ENCODE measurements at places on chromosomes 3 and 15.

DNA sequence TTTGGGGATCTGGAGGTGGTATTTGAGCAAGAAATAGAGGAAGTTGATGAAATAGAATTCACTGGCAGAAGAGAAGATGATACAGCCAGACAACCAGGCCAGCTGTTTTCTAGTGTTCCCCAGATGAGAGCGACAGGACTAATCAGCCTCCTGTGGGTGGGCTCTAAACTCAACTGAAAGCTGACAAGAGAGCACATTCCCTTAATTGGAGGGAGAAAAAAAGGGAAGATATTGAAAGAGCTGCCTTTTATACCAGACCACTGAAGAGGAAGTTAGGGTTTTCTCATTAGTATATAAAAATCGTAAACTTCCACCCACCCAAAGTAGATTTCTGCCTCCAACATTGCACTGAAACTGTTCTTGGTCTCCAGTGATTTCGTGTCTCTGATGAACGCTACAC lies 6.5 kb upstream of the TM4SF19 start:
- DNase-seq, result no peak

DNA sequence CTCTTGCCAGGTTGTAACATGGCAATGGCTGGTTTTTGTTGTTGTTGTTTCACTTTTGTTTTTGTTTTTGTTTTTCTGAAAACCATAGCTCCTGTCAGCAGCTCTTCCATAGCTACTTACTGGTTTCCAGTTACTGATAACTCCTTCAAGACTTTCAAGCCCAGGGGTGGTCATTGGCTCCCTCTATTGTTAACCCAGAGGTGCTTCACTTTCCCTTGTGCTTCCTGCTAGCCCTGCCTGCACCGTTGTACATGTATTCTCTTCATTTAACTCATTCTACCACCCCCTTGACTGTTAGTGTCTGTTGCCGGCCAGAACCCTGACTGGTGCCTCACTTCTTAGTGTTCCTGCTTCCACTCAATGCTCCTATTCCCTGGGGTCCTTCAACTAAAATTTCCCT lies 4.2 kb upstream of the TRAT1 start:
- peak; percentile 1 for DNase-seq

DNA sequence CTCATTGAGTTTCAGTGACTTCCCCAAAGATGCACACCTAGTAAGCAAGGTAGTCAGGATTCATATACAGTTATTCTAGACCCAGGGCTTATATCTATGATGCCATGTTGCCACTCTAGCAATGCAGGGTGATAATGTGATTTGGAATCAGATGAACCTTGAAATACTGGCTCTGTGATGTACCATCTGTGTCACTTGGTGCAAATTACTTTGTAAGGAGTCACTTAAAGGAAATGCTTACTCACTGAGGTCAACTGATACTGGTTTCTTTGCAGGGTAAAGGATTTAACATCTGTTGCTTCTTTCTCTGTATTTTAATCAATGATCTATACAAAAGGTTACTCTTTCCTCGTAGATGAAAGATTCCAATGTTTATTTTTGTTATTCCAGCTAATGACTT lies 10.8 kb downstream of the ASB14 start:
- DNase-seq, result no peak

DNA sequence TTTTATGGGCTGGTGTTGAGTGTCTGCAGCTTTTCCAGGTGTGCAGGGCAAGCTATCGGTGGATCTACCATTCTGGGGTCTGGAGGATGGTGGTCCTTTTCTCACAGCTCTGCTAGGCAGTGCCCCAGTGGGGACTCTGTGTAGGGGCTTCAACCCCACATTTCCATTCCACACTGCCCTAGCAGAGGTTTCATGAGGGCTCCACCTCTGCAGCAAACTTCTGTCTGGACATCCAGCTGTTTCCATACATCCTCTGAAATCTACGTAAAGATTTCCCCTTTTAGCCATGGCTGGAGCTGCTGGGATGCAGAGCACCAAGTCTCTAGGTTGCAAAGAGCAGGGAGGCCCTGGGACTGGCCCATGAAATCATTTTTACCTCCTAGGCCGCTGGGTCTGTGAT lies 11.6 kb downstream of the RFX7 start:
- DNase-seq, result no peak

DNA sequence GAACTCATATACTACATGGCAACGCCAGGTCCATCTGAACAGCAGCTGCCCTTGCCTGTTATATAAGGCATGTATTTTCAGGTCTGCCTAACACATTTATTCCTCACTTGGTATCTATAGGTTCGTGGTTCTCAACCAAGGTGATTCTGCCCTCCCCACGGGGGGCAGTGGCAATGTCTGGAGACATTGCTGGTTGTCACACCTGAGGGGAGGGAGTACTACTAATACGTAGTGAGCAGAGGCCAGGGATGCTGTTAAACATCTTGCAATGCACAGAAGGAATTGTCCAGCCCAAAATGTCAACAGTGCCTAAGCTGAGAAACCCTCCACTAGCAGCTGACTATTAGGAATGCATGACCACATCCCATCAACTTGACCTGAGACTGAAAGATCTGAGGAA lies 32.6 kb downstream of the ADAMTS9 start:
- DNase-seq, result no peak

Data from NCI-H1930 (cell line).